ENCODE measurements at places on chromosomes 2 and 18.

DNA sequence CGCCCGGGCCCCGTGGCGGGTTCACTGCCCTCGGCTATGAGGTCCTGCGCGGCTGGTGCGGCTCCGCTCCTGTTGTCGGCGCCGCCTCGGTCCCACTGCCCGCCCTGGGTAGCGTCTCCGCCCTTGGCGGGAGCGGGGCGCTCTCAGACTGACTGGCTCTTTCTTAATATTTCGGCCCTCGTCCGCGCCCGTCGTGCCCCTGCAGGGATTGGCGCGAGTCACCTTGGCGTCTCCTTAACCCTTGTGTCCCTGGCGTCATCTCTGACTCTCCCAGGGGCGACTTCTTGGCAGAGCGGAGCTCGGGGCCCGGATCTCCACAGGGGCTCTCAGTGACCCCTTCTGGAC lies 1.3 kb downstream of the PTMA start:
- no peak for DNase-seq

- DNase-seq: no peak
Measured at GRCh38 chr2:99101697-99102096, 39.8 kb upstream of the C2orf15 start.

DNA sequence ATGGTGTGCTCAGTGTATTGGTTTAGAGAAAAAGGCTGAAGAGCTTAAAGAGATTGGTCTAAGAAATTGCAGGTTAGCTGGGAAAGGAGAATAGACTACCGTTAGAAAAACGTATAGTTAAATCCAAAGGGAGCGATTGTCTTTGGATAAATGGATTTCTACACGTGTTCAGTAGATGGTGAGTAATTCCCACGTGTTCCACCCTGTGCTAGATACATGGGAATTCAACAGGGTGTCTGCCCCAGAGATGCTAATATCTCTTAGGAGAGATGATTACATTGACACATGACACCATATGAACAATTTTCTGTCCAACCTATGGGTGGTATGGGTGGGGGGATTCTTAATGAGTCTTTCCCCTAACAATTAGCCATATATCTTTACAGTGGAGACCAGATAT lies 99.8 kb downstream of the TDRD15 start:
- DNase-seq: no peak

DNA sequence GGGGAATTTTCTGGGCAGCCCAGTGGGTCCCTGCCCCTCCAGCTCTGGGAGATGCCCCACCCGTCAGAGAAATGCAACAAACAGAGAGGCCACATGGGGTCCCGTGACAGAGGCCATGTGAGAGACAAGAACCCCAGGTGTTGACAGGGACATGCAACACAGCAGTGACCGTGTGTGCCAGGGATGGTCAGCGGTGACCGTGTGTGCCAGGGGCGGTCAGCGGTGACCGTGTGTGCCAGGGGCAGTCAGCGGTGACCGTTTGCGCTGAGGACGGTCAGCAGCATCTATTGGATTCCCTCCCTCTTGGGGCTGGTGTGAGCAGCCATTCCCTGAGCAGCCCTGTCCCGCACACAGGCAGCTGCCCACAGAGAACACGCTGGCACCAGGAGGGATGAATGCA lies 146.6 kb upstream of the OTOS start:
- DNase-seq: no peak

- no peak for DNase-seq
Measured at GRCh38 chr2:141063406-141063805, 1067.4 kb downstream of the LRP1B start.

DNA sequence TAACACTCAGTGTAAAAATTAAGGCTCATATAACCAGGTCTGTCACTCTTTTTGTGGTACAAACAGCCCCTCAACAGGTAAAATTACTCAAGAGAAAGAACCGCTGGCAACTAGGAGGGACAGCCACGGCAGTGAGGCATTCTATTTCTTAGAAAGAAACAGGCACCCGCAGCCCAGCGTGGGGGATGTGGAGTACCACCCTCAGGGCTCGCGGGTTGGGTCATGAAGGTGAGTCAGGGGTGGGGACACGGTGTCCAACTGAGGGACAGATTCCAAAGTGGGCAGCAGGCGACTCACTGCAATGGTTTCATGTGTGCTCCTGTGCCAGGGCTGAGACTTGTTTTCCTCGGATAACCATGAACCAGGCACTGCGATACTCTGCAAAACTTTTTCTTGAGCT lies 129.4 kb downstream of the DTNB start:
- DNase-seq: no peak

DNA sequence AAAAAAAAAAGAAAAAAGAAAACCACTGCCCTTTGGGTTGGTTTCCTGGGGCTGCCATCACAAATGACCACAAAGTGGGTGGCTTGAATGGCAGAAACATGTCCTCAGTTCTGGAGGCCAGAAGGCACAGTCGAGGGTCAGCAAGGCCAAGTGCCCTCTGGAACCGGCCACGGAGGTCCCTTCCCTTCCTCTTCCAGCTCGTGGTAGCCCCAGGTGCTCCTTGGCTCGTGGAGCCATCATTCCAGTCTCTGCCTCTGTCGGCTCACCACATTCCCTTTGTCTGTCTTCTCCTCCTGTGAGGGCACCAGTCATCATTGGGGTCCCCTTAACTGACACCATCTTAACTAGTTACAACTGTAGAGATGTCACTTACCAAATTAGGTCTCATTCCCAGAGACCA lies 8.5 kb upstream of the NFATC1 start:
- no peak for DNase-seq

GRCh38 chr2:56309626-56310170 lies 125.9 kb downstream of the CCDC85A start:
- no peak for DNase-seq

DNA sequence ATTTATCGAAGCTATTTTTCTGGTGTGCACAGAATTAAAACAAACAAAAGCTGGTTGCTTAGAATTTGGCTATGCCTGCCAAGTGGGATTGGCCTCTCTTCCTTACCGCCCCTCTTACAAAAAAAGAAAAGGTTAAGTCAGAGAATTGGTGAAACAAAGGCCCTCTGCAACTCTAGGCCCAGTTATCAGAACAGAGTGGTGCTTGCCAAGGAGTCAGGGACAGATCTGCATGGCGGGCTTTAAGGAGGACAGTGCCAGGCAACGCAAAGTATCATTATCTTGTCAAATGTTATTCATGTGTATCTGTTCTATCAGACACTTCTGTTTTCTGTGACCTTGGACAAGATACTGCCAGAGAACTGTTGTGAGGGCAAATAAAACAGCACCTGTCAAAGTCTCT lies 78.3 kb downstream of the TGIF1 start:
- no peak for DNase-seq

DNA sequence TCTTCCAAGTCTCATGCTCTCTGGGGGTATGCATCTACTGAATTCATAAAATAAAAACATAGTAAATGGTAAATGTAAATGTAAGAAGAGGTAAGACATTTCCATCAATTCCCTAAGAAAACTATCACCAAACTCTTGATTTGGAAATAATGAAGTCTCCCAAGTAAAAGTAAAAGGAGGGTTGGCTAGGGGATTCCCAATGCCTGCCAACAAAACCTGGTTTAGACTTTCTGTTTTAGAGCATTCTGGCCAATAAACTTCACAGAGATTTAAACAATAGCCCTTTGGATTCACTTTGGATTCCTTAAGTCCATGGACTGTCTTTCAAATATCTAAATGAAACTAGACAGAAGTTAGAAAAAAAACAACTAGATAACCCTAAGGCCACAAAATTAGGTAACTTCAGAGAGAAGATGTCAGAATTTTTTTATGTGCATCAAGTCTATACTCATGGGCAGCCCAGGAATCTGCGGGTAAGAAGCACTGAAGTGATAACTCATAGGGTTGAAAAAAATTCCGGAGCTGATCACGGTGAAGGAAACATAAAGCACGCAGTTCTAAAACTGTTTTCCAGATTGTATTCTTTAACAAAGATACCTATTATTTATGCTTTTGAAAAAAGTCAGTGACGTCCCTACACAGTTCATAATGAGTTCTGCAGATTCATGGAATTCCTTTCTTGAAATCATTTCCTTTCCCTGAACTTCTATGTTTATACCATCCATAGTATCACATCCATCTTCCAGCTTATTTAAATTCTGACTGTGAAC lies 263.6 kb downstream of the AFF3 start:
- no peak for DNase-seq

DNA sequence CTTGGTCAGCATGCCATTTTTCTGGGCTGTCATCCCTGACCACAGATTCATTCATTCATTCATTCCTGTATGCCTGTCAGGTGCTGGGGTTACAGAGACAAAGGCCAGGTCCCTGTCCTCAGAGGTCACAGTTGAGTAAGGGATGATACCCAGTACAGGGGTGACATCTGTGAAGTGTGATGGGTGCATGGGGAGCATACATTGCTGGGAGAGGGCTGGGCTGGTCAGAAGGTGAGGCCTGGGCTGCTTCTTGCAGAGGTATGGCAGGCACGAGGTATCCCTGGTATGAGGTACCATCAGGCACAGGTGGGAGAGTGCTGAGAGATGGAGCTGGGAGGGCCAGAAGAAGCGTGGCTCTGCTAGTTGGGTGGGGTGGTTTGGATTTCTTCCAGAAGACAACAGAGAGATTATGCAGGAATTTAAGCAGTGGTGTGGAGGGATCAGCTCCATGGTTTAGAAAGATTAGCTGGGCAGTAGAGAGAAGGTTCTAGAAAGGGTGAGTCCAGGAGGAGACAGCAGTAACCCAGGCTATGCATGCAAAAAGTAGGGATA lies 181.9 kb upstream of the HAAO start:
- DNase-seq: no peak

- DNase-seq: no peak
Measured at GRCh38 chr2:74921236-74921736, 37.2 kb upstream of the POLE4 start.

- no peak for DNase-seq
Measured at GRCh38 chr2:121486191-121486790, 44.4 kb upstream of the RNU4ATAC start.

GRCh38 chr2:69796174-69796573 lies 33.3 kb upstream of the GMCL1 start:
- DNase-seq: no peak

GRCh38 chr2:216690853-216691741 lies 4.3 kb downstream of the IGFBP5 start:
- peak; percentile 88 for DNase-seq

- DNase-seq: no peak
Measured at GRCh38 chr2:142936629-142937028, 59.2 kb downstream of the KYNU start.

- DNase-seq: no peak
Measured at GRCh38 chr2:234606896-234607295, 110.0 kb upstream of the ARL4C start.

DNA sequence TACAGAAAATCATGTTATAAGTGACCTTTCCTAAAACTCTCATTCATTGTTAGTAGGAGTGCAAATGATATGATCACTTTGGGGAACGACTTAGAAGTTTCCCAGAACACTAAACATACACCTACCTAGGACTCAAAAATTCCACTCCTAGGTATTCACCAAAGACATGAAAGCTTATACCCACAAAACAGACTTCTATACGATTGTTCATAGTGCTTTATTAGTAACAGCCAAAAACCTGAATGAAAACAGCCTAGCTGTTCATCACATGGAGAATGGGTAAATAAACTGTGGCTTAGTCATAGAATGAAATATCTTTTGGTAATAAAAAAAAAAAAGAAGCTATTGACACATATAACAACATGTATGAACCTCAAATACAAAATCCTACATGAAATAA lies 8.8 kb downstream of the NOL10 start:
- no peak for DNase-seq

DNA sequence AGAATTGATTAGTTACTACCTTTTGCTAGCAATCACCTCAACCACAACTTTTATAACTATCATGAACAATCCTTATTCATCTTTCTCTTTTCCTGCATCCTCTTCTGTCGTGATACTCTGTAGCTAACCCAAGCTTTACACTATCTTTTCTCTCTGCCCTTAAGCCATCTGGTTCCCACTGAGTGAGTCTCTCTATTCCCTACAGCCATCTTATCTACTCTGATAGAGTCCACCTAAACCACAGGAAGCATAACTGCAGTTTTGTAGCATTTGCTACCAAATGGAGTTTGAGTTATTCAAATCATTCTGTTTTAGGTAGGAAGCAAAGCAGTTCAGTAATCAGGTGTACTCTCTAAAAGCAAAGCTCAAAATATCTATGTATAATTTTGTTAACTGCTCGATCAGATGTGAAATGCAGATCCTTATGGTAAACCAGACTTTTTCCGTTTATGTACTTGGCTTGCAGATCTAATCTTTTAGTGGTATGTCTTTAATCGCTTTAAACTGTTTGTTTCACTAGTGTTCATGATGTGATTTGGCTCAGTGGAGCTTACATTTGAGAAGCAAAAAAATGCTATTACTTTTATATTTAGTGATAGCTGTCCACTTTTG lies 91.0 kb downstream of the CSRNP3 start:
- DNase-seq: no peak

DNA sequence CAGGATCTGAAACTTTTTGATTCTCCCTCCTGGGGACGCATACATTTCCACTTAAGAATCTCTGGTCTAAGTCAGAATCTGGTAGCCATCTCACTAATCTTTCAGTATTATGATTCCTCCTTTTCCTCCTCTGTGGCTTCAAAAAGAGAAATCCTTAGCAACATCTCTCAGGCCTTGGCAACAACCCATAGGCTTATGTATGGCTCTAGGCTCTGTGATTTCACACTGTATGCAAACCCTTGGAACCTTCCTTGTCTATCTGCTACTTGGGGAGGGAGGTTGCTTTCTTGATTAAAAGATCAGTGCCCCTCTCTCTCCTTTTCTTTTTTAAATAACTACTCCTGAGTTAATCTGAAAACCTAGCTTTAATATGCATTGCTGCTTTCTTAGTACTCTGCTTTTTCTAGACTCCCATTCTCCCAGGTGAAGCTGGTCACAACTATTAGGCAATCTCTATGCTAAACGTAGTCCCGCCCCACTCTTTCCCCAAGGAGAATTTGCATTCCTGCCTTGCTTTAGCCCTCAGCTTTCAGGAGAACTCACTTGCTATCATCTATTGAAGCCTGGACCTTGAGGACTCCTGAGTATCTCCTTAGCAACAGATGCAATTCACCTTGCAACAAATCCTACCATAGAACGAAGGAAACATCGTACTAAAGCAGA lies 72.2 kb upstream of the L3MBTL4 start:
- DNase-seq: no peak

DNA sequence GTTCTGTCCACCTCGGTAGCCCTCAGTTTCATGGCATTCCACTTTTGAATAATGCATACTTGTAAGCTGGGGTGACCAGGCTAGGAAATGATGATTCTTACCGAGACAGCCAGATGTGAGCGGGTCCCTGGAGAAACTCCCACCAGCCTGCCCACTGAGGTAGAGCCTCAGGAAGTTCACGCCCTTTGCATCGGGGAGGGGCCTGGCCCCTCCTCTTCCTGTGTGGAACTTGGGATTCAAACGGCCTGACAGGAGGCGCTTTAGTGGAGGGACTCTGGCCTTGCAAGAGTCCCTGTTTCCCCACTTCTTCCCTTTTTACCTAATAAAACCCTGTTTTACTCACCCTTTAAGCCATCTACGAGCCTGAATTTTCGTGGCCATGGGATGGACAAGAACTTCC lies 44.6 kb downstream of the MRO start:
- no peak for DNase-seq

- no peak for DNase-seq
Measured at GRCh38 chr2:56047136-56047535, 123.6 kb upstream of the EFEMP1 start.

DNA sequence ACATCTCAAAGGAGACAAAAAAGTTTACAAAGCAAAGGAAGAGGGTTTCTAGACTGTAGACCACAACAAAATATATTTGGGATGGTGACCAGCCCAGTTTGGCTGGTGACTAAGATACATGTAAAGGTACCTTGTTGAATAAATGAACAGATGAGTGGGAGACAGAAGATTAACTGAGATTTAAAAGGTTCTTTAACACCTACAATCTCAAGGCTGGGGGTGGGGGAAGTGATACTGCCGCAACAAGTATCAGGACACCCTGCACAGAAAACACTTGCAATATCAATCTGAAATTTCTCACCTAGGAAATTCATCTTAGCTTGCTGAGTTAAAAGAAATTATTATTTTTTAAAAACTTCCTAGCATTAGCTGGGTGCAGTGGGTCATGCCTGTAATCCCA lies 8.3 kb downstream of the RNF149 start:
- no peak for DNase-seq

All from DMS79 (cell line).